Activated naive CD4-positive, alpha-beta T cell treated with Interleukin-2 at 50 U/mL for 16 hours (primary cell): ENCODE measurements at places on chromosomes 1 and 21.

- no peak for DNase-seq
Measured at GRCh38 chr1:222583079-222583478, 6.7 kb downstream of the TAF1A start.

DNA sequence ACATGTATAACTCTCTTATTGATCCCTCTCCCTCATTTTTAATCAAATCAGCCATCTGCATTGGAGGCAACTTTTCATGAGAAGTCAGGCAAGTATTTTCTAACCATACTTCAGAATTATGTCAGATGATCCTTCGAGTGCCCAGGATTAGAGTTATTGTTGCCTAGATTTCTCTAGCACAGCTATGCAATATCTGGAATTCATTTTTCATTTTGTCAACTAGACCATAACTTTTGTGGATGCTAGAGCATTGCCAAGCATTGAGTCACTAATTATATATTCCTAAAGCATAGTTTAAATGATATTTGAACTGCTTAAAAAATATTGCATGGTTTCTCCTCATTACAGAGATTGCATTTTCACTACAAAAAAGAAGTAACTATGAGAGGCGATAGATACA lies 21.2 kb downstream of the HFM1 start:
- no peak for DNase-seq

GRCh38 chr1:19754482-19754881 lies 45.2 kb downstream of the TMCO4 start:
- no peak for DNase-seq

- DNase-seq = no peak
Measured at GRCh38 chr1:207093944-207094343, 5.3 kb downstream of the C4BPB start.

DNA sequence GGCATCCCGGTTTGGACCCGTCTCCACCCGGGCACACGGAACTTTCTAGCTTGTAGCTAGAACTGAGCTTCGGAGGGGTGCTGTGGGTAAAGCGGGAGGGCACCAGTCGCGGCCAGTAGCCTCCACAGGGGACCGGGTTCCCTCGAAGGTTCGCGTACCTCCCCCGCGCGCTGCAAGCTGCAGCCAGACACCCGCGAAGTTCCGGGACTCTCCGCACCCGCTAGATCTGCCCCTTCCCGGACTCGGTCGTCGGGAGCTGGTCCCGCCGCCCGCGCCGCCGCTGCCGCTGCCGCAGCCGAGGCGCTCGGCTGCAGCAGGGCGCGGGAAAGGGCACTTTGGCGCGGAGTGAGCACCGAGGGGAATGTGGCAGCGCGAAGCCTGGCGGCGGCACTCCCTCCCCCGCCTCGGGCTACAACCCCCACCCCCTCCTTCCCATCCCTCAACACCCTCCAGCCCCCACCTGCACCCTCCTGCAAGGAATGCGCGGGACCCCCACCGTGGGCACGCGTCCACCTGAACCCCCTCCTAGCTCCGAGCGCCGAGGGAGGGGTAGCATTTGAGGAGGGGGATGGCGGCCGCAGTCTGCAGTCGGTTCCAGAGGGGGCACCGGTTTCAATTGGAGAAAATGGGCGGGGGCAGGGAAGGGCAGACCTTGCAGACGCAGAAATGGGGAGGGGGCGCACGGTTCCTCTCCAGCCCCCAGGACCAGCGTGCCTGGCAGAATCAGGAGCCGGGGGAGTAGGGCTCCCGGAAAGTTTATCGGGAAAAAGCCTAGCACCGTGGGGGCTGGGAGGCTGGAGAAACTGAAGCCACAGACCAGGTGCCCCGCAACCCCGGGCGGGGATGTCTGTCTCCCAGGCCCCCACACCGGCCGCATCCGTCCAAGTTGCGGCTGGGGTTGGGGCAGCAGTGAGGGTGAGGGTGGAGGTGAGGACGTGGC lies 968 bp downstream of the CSMD2 start:
- no peak for DNase-seq

GRCh38 chr1:163655565-163655964 lies 333.8 kb downstream of the NUF2 start:
- DNase-seq = no peak
